CD4-positive, alpha-beta memory T cell (primary cell): ENCODE measurements at places on chromosomes 4 and X.

DNA sequence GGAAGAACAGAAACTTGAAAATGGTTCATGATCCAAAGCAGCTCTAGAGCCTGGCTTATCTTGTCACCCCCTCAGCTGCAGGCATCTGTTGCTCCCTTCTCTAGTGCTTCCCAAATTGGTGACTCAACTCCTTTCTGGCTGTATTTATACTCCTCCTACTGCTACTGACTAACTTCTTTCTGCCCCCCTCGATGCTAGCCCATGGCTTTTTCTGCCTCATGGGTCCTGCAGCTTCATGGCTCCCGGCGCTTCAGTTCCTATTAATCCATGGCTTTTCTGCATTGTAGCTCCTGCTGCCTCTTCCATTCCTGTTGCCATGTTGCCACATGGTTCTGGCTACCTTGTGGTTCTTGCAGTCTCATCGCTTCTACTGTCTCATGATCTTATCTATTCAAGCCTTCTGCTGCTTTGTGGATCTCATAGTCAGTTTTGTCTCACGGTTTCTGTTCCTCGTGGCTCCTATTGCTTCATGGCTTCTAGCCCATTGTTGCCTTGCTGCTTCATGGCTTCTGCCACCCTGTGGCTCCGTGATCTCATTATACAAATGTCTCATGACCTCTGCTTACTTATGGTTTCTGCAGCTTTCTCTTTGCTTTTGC is 48.1 kb downstream of the SMC1A start:
- DNase-seq = no peak

GRCh38 chr4:139299536-139299935 is 1.8 kb upstream of the NAA15 start:
- no peak for DNase-seq

GRCh38 chr4:62399242-62399641 is 1199.1 kb downstream of the ADGRL3 start:
- no peak for DNase-seq

DNA sequence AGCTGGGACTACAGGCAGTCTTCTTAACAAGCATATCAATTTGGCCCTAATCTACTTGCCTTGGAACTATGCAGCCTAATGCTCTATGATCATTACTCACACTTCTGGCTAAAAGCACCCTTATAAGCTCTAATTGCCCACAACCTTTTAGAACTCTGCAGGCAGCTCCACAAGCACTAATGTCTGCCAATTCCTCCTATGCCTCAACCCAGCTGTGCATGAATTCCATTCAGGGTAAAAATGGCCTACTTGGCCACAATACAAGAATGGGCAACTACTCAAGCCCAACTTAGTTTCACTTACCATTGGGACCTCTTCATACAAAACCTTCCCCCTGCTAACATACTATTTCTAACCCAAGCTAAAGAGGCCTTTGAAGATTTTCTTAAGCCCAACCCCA is 51.7 kb downstream of the ZNF718 start:
- no peak for DNase-seq

DNA sequence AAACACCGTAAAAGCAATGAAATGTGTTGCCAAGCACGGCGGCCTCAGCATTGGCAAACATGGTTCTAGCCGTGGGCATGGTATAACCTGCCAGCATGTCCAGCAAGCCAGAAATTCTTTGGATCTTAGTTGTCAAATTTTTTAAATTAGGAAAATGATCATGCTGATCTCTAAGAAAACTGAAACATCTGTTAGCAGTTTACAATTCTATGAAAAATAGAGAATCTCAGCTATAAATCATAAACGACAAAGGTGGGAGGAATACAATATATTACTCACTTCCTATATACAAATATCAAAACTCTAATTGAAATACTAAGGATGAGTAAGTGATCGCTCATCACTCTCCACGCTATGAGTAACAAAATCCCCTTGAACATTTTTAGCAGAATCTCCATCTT is 130.3 kb downstream of the ADGRA3 start:
- DNase-seq = no peak

DNA sequence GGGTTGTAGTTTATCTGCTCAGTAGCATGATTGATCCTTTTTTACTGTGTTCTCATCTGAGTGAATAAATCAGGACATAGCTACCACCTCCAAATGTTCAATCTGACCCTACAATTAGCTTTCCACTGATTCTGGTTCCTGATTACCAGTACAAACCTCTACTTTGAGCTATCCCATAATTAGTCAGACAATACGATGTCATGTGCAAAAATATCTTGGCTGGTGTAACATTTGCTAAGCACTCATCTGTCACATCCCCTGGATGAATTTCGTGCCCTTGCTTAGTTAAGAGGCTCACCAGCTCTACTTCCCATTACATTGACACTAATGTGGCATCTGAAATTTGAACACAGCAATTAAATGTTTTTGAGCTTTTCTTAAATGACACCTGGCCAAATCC is 1101.0 kb upstream of the PCDH7 start:
- no peak for DNase-seq

- DNase-seq = no peak
Observed at GRCh38 chrX:129701624-129702069, 37.1 kb upstream of the XPNPEP2 start.

DNA sequence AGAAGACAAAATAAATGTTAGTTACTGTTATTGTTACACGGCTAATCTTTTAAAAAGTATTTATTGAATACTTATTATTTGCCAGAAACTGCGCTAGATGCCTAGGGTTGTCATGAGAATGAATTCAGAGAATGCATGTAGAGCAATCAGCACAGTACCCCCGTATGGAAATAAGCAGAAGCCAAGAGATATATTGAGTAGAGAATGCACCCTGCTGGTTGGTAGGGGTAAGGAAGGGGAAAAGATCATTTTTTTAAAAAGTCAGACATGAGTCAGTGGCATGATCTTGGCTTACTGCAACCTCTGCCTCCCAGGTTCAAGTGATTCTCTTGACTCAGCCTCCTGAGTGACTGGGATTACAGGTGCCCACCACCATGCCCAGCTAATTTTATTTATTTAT is 13.1 kb upstream of the DRP2 start:
- DNase-seq = peak; percentile 13

DNA sequence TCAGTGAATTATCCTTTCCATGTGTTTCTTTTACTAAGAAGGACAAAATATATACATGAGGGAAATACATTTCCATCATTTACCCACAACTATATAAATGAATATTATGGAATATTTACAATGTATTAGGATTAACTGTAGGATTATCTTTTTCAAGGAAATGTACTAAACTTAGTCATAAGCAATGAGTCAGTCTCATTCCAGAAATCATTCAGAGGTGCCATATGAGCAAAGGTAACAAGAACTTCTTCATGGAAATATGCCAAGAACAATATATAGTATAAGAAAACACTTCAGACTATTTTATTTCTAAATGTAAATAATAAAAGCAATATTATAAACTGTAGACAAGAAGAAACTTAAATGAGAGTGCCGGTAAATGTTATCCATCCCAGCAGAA is 67.1 kb downstream of the USP38 start:
- no peak for DNase-seq

DNA sequence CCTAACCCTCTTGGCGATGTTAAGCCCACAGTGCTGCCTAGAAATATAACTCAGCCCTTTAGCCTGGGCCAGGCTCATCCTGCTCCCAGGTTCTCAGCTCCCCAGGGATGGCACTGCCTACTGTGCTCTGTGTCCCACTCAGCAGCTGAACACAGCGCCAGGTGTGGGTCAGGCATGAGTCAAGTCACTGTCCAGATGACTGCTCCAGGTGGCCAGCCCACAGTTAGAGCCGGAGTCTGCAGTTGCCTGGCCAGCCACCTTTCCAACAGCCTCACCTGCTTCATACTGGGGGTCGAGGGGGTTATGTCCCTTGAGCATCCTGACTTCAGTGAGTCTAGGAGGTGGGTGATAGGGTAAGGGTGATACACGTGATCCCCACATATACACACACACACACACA is 48.4 kb downstream of the TBC1D14 start:
- DNase-seq = no peak

- no peak for DNase-seq
Observed at GRCh38 chr4:95077864-95078263, 320.1 kb downstream of the BMPR1B start.

- no peak for DNase-seq
Observed at GRCh38 chrX:140132937-140133336, 167.6 kb upstream of the CXorf66 start.

DNA sequence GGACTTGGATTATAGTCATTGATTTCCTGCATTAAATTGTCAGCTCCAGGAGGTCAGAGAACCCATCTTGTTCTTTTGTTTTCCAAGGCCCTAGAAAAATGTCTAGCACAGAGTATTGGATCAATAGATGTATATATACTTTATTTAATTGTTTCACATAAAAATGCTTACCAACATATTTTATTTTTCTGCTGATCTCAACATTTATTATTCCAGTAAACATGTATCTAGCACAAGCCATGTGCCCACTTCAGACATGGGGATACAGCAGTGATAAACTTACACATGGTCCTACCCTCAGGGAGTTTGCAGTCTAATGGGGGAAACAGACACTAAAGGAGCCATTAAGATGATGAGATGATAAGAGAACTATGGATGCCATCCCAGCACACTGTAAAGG is 49.1 kb upstream of the TBC1D9 start:
- no peak for DNase-seq

GRCh38 chr4:40305328-40306170 is 29.6 kb upstream of the CHRNA9 start:
- no peak for DNase-seq

GRCh38 chrX:12379671-12380070 is 241.4 kb downstream of the FRMPD4 start:
- DNase-seq = no peak

- DNase-seq = no peak
Observed at GRCh38 chrX:122787231-122787630, 396.8 kb upstream of the GRIA3 start.

- no peak for DNase-seq
Observed at GRCh38 chr4:105619188-105619931, 66.9 kb downstream of the ARHGEF38 start.

DNA sequence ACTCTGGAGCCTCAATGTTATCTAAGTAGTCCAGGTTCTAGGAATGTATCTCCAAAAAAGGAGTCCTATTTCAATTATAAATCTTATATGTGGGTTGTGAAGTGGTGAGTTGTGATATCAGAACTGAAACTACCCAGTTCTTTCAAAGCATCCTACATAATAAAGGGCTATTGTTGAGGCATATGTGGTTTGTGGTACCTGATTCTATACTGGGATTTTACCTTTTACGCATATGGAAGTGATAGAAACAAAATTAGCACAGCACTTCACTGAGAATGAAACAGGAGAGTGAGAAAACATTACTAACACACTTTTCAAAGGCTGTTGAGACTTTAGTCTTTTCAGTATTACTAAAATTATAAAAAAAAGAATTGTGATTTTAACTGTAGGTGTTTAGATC is 417.7 kb upstream of the GALNT7 start:
- no peak for DNase-seq

- DNase-seq = peak; percentile 56
Observed at GRCh38 chr4:184453365-184454160, 20.8 kb downstream of the IRF2 start.

GRCh38 chr4:26953770-26954423 is 93.3 kb downstream of the STIM2 start:
- DNase-seq = no peak

DNA sequence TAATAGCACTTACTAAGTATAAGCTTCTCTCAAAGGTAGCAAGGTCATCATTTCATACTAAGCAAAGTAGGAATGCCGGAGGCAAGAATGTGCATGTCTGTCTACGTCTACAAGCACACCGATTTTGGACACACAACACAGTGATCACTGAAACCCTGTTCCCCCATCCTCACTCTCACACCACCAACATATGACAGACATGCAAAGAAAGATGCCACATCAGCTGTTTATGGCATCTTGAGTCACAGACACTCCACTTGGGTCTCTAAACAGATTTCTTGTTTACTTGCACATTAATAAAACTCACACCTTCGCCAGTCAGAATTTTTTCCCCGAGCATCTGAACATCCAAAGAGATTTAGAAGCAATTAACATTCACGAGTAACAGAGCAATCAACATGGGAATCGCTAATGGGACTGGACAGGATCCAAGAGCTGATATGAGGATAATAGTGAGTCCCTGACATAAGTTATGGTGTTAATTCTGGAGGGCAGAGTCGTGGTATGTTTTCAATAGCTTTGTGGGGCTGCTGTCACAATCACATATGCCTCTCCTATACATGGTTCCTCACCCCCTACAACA is 324.1 kb downstream of the DHX15 start:
- no peak for DNase-seq

DNA sequence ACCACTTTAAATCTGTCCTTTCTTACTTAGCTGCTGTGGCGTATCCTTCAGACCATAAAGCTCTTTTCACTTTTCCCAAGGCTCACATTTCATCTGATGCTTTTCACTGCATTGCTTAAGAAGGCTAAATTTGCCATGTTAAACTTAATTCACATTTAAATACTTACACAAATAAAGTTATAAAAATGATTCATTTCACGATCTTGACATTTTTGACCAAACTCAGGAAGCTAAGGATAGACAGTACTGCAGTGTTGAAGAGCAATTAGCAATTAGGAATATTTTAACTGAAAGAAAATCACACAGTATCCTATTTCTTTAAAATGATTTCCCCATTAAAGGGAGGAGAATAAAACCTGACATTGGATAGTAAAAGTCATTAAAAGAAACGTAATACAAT is 1038.6 kb downstream of the STPG2 start:
- no peak for DNase-seq

DNA sequence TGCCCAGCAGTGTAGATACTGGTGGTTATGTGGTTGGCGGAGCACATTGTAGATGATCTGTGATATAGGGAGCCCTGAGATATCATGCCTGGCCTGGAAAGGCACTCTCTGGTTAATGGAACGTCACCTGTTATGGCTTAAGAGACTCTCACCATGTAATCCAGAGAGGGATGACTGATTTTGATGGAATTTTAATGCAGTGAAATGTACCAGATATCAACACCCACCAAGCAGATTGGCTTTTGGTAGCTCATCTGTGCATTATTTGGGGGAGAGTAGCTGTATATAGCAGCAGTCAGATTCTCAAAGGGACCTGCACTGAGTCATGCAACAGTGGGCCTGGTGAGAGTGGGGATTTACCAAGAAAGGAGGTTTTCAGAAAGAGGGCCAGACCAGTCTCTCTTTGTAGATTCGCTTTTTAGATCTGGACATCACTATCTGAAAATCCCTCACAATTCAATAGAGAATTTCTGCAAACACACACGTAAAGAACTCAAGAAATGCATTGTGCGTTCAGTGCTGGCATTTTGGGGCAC is 17.3 kb downstream of the TSC22D3 start:
- no peak for DNase-seq
